ENCODE measurements at places on chromosomes 6 and 20. TPM values are rescaled to one million over a fixed set of nuclear protein-coding genes. Genes with fewer than 3 reads are reported as not detected.
A peak's percentile ranks its signal among the peaks of the same experiment; 100 is the strongest.

Gene TMEM217
- total RNA-seq = 1.3 TPM

Gene BPIFB4
- total RNA-seq = not detected

Gene CALHM5
- total RNA-seq = not detected

Gene LST1
- total RNA-seq = 23.0 TPM

Gene OR2J3
- not detected for total RNA-seq

Gene CYB5R4
- total RNA-seq = 22.3 TPM

Gene ZNF337
- total RNA-seq = 26.6 TPM

- no peak for DNase-seq
These were observed 130.9 kb downstream of the DTNBP1 start for GRCh38 chr6:15531973-15532372.

GRCh38 chr6:47377971-47378370, 68.3 kb upstream of the TNFRSF21 start:
- DNase-seq = no peak

GRCh38 chr6:117169064-117169665, 96.2 kb upstream of the VGLL2 start:
- DNase-seq = no peak

DNA sequence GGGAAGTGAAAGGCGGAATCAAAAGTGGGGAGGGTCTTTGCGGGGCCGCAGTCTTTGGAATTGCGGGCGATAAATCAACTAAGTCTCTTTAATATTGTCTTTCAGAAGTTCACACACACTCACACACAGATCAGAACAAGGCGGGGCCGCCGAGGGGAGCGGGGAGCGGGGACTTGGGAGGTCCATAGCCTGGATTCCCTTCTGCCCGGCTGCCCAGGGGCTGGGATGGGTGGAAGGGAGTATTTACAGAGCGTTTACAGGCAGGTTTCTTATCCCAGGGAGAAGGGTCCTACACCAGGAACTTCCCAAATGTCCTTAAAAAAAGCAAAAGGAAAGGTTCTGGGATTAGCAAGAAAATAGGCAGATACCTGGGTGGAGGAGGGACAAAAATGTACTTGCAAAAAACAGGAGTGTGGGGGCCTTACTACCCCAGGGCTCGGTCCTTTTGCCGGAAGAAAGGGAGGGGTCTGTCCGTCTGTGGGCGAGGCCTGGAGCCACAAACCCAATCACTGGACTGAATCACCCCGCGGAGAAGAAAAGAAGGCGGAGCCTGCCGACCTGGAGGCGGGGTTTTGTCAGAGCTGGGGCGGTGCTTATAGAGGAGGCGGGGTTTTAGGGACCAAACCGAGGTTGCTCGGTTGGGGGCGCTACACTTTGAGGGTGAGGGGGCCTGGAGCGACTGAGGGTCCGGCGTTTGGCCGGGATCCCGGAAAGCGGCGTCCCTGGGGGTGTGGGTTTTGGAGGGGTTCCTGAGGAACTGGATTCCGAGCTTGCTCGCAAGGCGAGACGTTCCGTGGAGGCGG, 3.2 kb downstream of the PRRT1 start:
- DNase-seq = peak; percentile 31

- DNase-seq = no peak
These were observed 160.1 kb upstream of the CITED2 start for GRCh38 chr6:139534472-139535115.

- no peak for DNase-seq
These were observed 168.0 kb upstream of the CHD6 start for GRCh38 chr20:41786158-41786557.

DNA sequence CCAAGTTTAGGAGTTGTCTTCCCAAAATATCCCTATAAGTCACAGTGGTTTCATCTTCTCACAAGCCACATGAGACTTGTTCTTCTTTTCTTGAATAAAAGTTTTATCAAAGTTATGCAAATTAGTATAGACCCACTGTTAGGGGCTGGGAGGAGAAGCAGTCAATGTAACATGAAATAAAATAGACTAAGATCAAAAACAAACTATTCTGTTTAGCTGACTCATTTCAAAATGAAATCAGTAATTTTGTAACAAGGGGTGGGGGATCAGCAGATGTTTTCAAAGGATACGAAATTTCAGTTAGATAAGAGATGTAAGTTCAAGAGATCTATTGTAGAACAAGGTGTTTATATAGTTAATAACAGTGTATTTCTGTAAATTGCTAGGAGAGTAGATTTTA, 339.6 kb upstream of the PRDM1 start:
- no peak for DNase-seq

GRCh38 chr20:46022411-46023147, 6.4 kb upstream of the SLC12A5 start:
- peak; percentile 44 for DNase-seq

DNA sequence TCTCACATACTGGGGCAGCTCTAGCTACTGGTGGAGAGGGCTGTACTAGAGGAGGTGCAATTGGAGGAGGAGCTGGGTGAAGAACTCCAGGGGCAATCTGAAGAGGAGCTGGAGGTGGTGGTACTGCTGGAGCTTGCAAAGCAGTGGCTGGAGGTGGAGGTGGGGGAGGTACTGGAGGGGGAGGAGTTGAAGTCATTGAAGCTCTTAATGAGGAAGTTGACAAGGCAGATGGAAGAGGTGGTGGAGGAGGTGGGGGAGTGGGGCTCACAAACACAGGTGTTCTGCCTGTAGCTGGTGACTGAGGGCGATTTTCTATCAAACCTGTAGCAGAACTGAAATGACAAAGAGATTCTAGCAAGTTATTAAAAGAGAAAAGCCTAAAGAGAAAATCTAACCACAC, 77.6 kb downstream of the WASF1 start:
- peak; percentile 3 for DNase-seq

GRCh38 chr6:140039364-140039763, 664.9 kb upstream of the CITED2 start:
- DNase-seq = no peak

DNA sequence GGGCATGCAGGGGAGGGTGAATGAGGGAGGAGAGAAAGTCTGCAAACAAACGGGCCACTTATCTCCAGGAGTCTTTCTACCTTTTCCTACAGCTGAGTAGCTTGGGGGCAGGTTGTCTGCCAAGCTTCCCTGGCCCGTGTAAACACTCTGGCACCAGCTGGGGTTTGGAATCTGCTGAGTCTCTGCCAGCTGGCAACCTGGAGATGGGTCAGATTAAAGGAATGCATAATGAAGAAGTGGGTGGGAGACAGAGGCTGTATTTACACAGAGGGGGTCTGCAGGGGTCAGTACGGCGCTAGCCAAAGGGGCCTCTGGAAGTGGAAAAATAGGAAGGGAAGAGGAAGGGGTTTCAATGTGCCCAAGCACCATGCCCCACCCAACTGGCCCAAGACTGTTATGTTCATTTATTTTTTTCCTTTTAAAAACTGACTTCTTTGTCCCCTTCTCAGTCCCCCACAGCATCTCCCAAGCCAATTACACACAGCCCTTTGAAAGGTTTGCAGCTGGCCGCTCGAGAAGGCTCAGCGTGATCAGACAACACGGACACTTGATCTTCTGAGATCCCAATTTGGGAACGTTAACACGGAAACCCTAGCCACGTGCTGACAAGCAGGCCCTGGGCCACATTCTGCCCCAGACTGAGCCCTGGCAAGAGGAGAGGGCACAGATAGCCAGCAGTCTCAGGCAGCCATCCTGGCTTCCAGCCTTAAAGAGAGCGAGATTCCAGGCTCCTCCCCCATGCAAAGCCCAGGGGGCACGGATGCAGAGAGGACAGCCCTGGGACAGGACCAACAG, 25.2 kb downstream of the TRAM2 start:
- DNase-seq = no peak
